Fibroblast of skin of left biceps (primary cell): ENCODE measurements at places on chromosomes 7 and 10.

DNA sequence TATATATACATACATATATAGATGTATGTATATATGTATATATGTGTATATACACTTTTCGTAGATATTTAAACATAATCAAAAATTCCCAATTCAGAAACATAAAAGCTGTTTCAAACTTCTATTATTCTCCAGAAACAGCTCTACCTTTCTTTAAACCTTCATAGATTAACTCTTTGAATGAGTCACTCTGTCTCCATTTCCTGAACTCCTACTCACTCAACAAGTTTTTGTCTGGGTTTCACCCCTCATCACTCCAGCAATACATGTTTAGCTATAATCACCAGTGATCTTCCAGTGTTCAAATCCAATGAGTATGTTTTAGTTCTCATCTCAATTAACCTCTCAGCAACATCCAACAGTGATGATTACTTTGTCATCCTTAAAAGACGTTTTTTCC is 9.6 kb downstream of the DGKB start:
- DNase-seq = no peak

GRCh38 chr10:3419719-3420495 is 247.3 kb upstream of the PITRM1 start:
- DNase-seq = no peak

DNA sequence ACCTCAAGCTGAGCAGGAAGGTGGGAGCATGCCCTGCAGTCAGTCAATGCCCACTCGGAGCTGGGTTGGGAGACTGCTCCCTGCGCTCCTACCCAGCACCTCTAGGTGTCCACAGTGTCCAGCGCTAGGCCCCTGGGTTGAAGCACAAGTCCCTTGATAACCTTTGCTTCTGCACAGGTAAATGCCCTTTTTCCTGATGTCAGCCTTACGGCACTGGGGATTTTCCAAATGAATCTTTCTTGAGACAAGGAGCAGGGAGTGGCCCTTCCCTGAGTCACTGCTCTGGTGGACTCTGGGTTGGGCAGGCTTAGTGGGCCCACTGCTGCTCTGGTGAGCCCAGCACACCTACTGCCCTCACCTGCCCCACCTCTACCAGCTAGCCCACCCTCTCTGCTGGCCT is 61.9 kb upstream of the OPN4 start:
- DNase-seq = no peak

DNA sequence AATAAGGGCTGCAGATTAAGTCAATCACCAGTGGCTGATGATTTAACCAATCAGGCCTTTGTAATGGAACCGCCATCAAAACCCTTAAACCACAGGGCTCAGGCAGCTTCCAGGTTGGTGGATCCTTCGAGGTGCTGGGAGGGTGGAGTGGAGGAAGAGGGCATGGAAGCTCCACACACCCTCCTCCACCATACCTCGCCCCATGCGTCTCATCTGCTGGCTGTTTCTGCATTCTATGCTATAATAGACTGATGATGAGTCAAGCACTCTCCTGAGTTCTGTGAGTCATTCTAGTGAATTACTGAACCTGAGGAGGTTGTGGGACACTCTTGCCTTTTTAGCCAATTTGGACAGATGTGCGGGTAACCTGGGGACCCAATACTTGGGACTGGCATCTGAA is 43.9 kb downstream of the CHST15 start:
- no peak for DNase-seq
